ENCODE measurements at places on chromosomes 2 and 18.

GRCh38 chr2:105674859-105675541 is 69.7 kb upstream of the NCK2 start:
- DNase-seq: no peak

- no peak for DNase-seq
Measured at GRCh38 chr18:74331404-74331803, 15.8 kb downstream of the C18orf63 start.

- DNase-seq: no peak
Measured at GRCh38 chr18:33184175-33184574, 256.3 kb downstream of the CCDC178 start.

GRCh38 chr18:68822926-68823325 is 25.0 kb downstream of the CCDC102B start:
- DNase-seq: no peak

DNA sequence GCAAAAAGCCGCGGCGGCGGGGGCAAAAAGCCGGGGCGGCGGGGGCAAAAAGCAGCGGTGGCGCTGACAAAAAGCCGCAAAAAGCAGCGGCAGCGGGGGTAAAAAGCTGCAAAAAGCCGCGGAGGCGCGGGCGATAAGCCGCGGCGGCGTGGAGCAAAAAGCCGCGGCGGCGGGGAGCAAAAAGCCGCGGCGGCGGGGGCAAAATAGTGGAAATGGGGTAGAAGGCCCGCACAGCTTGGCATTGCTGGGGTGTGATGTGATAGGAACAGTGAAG is 450.1 kb downstream of the ANKRD30B start:
- DNase-seq: no peak

DNA sequence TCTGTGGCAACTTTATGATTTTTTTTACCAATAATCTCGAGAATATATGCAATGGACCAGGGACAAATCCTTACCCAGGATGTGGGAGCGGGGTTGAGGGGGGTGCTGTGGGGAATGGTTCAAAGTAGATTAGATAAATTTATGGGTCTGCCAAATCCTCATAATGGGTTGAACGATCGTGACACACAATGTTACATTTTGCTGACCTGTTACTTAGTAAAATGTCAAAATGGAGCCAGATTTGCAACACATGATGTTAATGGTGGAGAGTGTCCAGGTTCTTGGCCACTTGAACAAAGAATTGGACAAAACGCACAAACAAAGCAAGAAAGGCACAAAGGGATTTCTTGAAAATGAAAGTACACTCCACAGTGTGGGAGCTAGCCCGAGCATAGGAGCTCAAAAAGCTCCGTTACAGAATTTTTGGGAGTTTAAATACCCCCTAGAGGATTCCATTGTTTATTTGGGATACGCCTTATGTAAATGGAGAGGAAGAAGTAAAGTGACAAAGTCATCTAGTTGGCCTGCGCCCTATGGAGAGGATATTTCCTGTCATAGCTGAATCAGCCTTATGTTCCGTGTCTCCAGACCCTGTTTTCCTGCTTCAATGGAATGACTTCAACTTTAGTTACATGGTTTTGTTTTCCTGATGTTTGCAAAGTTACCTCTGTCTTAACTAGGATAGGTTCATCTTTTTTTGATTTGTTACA is 776.0 kb downstream of the DCC start:
- DNase-seq: no peak

DNA sequence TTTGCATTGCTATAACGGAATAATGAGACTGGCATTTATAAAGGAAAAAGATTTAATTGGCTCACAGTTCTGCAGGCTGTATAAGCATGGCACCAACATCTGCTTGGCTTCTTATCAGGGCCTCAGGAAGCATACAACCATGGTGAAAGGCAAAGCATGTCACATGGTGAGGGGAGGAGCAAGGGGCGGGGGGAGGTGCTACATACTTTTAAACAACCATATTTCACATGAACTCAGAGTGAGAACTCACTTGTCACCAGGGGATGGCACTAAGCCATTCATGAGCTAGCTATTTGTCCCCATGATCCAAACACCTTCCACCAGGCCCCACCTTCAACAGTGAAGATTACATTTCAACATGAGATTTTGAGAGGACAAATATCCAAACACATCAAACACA is 188.7 kb downstream of the MBD5 start:
- DNase-seq: no peak

DNA sequence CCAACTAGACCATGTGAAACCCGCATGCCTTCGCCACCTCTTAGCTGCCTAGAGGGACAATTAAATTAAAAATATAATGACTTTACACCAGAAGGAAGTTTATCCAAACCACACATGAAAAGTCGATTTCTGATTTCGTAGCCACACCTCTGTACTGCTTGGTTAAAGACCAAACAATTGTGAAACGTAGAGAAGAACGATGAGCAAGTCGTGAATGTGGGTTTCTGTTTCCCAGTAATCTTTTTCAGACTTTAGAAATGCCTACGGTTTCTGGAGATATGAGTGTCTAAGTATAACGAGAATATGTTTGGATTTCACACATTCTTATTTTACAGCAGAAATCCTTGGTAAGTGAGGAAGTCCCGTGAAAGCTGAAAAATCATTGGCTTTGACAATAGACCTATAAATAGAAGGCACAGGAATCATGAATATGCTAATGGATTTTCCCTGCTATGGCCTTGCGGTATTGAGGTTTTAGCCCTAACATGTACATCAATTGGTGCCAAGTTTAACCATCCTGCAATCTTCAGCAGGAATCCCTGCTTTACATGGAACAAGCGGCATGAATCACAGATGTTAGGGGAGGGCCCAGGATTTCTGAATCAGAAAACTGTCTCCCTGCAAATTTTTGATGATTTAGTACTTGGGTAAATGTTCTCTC is 105.6 kb downstream of the TTC32 start:
- DNase-seq: no peak

DNA sequence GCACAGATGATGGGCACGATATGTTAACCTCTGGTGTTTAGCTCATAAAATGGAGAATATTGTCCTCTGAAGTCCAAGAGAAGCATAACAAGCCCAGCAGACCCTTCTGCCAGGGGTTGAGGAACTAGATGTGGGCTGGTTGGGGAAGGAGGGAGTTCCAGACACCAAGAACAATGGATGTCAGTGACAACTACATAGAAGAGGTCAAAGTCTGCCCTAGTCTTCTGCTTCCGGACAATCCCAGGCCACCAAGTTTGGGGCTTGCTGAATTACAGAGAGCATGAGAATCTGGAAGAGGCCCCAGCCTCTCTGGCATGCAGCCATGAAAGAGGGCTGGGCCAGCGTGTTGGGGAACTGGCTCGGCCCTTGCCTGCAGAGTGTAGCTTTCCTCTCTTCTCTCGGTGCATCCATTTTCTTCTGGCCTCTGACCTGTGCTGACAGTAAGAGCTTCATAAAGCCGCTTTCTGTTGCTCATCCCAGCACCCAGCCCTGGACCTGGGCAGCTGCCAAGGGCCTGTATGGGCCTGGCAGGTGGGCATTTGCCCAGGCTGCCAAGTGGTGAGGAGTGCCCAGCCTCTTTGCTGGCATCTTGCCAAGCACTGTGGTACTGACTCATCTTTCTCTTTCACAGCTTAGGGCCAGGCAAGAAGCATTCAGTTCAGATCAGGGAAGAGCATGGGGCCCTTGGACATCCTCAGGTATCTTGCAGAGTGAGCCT is 14.6 kb upstream of the LAPTM4A start:
- DNase-seq: no peak

- no peak for DNase-seq
Measured at GRCh38 chr2:206832873-206833272, 67.5 kb downstream of the FASTKD2 start.

DNA sequence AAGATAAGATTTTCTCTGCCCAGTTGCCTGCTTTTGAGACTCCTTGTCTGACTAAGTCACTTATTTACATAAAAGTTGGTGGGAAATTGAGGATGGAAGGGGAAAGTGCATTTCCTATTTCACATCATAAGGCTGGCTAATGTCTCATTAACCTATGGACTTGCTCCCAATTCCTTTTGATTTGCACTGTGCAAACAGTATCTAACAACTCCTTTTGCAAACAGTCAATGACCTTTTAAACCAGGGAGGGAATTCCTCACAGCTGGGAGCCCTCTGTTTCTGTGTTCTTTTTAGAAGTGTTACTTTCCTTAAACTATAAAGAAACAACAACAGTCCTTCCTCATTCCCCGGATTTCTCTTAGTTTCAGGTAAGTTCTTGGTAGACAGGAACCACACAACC is 272.8 kb downstream of the RND3 start:
- no peak for DNase-seq

DNA sequence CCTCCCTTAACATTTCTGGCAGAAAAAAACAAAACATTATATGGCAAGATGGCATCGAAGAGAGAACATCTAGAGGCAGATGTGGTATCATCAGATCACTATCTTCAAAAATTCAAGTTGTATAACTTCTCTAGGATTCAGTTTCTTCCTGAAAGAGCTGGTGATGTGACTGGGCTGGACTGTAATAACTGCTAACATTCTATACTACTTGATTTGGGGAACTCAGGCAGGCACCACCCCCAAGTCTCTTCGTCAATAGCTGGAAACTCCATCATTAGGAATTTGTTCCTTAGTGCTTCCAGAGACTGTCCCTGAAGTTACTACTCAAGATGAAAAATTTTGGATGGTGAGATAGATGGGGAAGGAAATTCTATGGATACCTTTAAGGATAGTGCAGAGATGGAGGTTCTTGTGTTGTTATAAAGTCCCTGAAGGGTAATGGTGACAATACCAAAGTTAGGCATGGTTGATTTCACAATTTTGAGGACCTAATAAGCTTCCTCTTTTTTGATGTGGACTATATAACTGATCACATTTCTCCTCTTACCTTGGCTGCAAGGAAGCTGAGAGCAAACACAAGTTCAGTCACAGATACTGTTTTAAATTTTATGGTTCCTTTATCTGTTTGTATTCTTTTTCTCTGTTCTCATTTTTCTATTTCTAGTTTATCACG is 59.1 kb upstream of the PGAP1 start:
- no peak for DNase-seq

- DNase-seq: no peak
Measured at GRCh38 chr2:205593891-205594290, 88.4 kb upstream of the NRP2 start.

- no peak for DNase-seq
Measured at GRCh38 chr18:56314396-56314795, 324.0 kb downstream of the TXNL1 start.

- no peak for DNase-seq
Measured at GRCh38 chr2:201344663-201345366, 12.3 kb downstream of the FLACC1 start.

- no peak for DNase-seq
Measured at GRCh38 chr18:78768656-78769501, 210.7 kb upstream of the SALL3 start.

Measured in HAP-1 (cell line).